ENCODE measurements at places on chromosomes 4 and X.

GRCh38 chrX:139563251-139563650 lies 32.7 kb downstream of the F9 start:
- DNase-seq, result no peak

- DNase-seq, result no peak
Observed at GRCh38 chr4:74997948-74998729, 65.2 kb downstream of the PARM1 start.

GRCh38 chr4:100100985-100101384 lies 89.3 kb downstream of the DDIT4L start:
- DNase-seq, result no peak

DNA sequence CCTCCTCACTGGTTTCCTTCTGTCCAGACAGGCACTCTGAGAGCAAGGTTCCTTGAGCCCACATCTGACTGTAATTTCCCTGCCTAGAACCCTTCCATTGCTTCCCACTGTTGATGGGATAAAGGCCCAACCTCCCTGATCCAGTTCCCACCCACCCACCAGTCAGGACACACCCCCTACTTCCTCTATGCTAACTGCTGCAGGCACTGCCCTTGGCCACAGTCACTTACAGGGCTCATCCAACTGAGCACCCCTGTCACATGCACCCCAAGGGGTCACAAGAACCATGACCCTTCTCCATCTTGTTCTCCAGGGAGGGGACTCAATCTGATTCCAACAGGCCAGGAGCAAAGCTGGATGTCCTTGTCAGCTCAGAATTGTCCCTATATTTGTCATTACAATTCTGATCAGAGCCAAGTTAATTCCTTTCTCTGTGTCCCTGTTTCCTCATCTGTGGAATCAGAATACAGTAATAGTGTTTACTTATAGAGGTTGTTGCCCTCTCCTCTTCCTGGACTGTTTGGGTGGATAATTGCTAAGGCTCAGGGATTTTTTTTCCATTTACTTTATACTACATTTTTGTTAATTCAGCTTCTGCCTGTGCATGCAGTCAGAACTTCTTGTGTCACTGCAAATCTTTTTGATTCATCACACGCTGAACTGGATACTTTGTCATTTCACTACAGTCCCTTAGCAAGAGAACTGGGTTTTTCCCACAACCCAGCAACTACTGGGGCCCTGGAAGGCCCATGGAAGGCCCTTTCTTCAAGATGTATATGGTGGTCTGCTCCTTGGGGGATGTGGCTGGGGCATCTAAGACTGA lies 105.6 kb upstream of the MAMLD1 start:
- no peak for DNase-seq

- DNase-seq, result no peak
Observed at GRCh38 chr4:48564151-48564550, 74.1 kb downstream of the ZAR1 start.

- DNase-seq, result no peak
Observed at GRCh38 chr4:161522031-161522430, 641.8 kb downstream of the FSTL5 start.

GRCh38 chr4:178196751-178197374 lies 754.6 kb upstream of the AGA start:
- DNase-seq, result no peak

DNA sequence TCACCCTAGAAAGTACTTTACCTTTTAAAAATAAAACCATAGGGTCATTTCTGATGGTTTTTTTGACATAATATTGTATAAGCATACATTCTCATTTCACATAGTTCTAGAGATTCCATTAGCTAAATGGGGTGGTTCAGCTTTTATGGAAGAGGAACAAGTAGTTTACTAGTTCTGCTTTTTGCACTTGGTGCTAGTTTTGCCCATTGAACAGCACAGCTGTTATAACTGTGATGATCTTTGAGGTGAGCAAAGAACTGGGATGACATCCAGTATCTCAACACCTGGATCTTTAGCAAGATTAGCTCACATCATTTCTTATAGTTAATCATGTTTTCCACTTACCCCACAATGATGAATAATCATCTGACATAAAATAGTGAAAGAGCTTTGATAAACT lies 40.9 kb downstream of the MOB1B start:
- DNase-seq, result no peak

DNA sequence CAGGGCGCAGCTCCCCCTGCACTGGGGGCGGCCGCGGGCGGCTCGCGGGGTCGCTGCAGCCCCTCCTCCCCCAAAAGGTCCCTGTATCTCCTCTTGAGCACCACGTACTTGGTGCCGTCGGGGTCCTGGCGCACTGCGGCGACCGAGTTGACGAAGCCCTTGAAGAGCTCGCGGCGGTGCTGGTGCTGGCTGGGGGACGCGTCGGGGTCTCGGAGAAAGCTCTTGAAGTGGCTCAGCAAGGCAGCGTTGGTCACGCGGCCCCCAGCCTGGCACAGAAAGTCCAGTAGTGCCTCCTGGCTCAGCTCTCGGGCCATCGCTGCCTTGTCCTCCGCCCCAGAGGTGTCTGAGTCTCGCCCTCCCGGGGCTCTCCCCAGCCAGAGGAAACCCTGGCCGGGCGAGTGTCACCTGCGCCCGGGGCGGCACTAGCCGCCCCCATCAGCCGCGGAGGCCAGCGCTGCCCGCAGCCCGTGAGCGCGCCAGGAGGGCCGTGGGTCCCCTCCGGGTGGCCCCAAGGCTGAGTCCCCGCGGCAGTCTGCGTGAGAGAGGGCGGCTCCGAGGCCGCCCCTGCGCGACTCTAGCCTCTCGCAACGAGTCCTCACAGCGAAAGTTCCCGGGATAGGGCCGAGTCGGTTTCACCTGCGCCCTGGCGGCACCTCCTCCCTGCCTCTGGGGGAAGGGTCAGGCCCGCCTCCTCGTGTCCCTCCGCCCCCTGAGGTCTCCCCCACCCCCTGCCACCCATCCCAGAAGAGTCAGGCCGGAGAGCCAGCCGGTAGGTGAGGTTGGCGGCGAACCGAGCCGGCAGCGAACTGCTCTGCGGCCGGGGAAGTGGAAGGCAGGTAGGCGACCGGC lies at the start of gene SOWAHB:
Gene SOWAHB (minus strand): TSS at position 609 of the 849 bp plus-strand sequence. CDS start 295 bp downstream, at position 314.
- DNase-seq, result no peak

DNA sequence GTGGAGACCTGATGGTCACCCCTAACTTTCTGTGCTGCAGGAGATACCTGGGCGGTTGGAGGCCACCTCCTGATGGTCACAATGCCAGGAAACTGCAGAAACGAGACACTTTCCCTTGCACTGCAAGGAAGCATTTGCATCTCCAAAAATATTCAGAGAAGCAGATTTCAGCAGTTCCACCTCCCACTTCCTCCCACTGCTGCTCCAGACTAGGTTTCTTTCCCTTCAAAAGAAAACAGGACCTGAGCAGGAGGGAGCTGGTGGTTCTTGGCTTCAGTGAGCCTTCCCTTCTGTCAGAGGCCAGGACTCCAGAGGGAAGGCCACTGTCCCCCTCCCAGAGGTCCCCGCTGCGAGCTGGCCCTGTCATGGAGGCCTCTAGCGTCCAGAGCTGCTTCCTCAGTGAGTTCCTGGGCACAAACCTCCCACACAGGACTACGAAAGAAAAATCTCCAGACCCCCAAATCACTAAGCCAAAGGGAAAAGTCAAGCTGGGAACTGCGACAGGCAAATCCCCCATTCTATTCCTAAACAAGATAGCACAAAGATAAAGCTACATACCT lies 35.9 kb downstream of the GPM6B start:
- DNase-seq, result no peak

- DNase-seq, result no peak
Observed at GRCh38 chr4:98411731-98412130, 150.5 kb downstream of the RAP1GDS1 start.

GRCh38 chr4:76282941-76283689 lies 23.4 kb upstream of the STBD1 start:
- DNase-seq, result no peak

DNA sequence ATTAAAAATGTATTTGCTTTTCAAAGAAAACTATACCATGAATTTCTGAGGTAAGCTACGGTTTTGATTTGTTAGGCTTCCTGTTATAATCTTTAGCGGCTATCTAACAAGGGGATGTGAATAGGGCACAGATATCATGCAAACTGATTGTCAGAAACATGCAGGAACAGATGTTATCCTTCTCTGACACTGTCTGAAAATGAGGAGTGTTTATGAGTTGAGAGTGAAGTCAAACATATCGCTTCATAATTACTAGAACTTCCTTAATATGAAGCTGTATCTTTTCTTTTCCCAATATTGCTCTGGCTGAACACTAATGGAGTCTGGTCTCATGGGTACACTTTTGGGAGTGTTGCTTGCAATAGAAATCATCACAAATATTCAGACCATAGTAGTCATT lies 16.3 kb upstream of the SULT1B1 start:
- no peak for DNase-seq

DNA sequence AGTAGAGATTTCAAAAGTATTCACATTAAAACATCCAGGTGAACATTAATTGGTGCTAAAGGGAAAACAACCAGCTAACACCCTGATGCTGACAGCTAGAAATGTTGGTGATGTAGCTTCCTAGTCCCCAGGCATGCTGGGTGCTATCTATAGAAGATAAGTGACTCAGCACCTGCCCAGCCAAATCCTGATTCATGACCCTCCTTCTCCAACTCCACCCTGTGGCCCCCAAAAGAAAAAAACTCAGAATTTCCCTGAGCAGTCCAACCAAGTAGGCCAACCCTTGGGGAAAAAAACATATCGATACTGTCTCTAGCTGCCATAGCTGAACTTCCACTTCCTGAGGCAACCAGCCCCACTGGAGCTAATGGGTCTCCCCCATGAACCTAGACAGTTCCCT lies 197.6 kb upstream of the KLF3 start:
- DNase-seq, result no peak

DNA sequence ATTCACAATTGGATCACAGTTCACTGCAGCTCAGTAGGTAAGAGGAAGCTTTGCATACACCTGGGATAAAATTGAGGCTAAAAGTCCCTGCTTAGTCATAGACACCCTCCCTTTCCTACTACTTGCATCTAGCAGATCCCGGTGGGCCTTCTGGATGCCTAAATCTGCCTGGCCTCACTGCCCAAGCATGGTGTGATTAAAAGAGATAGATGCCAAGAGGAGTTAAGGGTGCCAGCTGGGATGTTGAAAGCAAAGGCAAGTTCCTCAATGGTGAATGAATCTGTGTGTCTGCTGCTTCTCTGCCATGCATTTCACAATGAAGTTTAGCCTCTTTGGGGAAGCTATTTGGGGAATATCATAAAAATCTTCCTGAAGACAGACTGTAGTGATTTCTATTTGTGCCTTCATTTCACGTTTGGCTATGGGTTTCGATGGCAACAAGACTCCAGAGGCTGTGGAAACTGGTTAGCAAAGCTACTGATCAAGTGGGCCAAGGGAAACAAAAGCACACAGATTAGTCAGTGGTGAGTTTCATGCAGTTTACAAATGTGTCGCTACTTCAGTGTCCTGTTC lies 534.0 kb downstream of the ANKRD50 start:
- no peak for DNase-seq

DNA sequence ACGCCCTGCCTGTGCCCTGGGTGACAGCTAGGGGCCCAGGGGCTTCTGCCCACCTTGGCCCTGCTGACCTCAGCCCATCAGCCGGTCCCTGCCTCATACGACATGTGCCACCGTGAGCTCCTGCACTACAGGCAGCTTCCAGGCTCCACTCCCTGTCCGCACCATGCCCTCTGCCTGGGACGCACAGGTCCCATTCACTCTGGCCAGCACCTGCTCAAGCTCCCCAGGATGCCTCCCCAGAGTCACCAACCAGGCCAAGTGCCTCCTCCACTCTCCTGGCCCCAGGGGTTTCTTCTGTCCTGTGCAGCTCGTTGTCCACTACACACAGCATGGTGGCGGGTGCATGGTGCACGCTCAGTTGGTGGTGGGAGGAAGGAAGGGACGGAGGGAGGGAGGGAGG lies 20.2 kb upstream of the MRFAP1 start:
- DNase-seq, result no peak

- no peak for DNase-seq
Observed at GRCh38 chr4:38946919-38947318, 79.3 kb downstream of the FAM114A1 start.

- DNase-seq, result no peak
Observed at GRCh38 chrX:137151403-137151802, 117.6 kb upstream of the GPR101 start.

DNA sequence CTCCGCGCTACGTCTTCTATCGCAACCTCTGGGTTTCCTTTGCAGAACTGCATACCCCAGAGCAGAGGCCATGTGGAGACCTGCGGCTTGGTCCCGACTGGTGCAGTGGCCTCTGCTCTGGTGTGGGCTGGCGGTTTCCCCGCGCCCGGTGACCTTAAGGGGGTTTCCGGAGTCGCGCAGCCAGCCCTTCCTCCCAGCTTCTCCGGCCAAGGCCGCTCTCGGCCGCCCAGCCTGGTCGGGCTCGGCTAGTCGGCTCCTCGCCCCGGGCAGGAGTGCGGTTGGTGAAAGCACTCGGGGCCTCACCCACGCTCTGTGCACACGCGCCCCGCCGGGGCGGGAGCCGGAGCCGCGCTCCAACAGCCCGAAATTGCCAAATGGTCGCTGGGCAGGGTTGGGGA lies 84.9 kb downstream of the BCOR start:
- peak; percentile 54 for DNase-seq
